ENCODE measurements at places on chromosomes 7 and 10.
A peak's percentile ranks its signal among the peaks of the same experiment; 100 is the strongest.

DNA sequence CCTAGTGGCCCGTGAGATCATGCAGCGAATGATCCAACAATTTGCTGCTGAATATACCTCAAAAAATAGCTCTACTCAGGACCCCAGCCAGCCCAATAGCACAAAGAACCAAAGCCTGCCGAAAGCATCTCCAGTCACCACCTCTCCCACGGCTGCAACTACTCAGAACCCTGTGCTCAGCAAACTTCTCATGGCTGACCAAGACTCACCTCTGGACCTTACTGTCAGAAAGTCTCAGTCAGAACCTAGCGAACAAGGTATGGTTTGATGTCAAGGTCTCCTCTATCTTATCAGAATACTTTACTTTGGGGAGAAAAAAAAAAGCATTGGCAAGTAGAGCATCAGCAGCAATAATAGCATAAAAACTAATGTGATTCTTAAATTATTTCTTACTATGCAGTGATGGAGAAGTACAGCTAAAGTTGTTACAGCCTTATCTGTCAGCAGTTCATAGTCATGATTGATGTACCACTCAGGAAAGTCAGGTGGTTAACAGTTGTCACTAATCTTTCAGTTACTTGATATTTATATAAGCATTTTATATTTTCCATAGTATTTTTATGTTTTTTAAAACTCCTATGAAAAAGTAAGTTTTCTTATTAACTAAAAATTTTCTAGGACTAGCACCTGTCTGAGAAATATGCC lies 117.1 kb downstream of the LCOR start:
- DNase-seq, result no peak

- no peak for DNase-seq
Observed at GRCh38 chr7:141511676-141512396, 39.4 kb upstream of the AGK start.

DNA sequence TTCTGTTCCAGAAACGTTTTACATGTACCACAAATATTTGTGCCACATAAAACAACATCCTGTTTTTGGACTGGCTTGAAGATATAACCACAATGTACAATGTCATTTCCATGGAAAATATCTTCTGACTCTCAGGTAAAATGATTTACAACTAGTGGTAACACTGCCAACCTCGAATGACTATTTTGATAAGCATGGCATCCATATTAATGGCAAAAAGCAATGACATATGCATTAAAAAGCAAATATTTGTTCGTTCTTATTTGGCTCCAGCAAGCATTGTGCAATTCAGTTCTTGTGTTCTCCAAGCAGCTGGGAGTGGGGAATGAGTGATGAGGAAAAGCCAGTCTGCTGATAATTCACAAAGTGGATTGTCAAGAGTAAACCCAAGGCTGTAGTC lies 289.0 kb downstream of the PLXDC2 start:
- DNase-seq, result no peak

GRCh38 chr7:139915268-139915863 lies 86.3 kb downstream of the TBXAS1 start:
- no peak for DNase-seq

- no peak for DNase-seq
Observed at GRCh38 chr10:4294271-4294670, 509.3 kb upstream of the KLF6 start.

DNA sequence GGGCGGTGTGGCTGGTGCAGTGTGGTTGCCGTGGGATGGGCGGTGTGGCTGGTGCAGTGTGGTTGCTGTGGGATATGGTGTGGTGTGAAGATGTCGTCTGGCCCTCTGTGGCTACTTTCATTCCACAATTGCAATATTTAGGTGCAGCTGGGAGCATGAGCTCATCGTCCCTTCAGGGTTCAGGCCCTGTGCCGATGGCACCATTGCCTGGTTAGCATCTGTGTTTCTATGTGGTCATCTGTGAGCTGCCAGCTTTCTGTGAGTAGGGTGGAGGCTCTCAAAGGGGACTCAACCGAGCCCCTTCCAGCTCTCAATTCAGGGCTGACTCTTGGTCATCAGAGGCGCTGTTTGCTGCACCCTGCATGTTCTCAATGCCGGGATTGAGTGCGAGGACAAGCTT lies 3.6 kb downstream of the ADGRA1 start:
- DNase-seq, result no peak

- DNase-seq, result no peak
Observed at GRCh38 chr10:7696545-7696944, 6.6 kb upstream of the ITIH2 start.

GRCh38 chr7:151393031-151393977 lies 16.5 kb downstream of the WDR86 start:
- peak; percentile 22 for DNase-seq

DNA sequence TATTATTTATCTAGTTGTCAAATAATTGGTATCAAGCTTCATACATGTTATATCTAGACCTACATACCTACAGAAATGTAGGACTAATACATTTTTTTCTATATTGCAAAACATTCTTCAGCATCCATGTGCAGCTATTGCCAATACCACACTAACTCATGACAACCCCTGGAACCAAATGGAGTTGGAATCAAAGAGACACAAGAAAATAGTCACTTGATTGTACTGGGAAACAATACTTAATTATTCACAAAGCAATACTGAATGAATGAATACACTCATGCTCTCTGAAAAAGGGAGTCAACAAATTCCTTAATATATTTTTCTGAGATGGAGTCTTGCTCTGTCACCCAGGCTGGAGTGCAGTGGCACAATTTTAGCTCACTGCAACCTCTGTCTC lies 10.4 kb upstream of the CFAP43 start:
- DNase-seq, result no peak

DNA sequence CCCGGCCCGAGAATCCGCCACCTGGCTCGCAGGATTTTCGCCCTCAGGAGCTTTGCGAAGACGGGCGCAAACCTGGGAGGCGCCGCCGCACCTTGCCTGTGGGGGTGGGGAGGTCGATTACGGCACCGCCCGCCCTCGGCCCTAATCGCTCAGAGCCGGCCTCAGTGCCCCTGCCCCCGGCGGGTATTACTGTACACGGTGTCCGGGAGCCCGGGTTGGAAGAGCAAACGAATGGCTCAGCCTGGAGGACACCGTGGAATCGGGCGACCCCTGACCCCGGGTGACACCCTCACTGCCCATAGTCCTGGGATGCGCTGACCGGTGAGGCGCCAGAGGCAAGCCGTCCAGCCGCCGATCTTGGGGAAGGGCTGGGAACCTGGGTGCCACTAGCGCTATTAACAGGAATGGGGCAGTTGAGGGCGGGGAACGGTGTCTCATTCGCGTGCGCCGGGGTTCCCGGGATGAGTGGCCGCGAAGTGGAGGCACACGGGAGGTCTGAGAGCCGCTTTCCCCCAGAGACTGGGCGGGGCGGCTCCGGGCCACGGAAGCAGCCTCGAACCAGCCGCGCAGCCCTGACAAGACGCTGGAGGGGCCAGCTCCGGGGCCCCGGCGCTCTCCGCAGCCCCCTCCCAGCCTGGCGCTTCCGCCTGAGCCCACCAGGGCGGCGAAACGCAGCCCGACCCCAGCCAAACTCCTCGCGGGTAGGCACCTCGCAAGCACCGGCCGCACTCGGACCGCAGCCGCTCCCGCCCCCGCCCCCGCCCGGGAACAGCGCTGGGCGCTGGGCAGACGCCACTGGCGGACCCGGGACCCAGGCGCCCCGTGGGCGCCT lies 167.5 kb downstream of the NRF1 start:
- DNase-seq, result no peak

DNA sequence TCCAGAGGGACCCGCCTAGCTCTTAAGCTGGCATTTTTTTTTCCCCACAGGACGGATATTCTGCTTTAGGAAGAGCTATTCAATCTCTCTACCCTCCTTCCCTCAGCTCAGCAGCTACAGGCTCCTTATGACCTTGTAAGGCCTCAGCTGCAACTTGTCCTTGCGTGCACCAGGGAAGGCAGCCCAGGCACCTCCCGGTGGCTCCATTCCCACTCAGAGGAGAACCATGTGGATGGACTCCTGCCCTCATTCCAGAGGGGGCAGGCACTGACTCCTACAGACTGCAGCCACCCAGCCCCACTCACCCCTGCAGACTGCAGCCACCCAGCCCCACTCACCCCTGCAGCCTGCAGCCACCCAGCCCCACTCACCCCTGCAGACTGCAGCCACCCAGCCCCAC lies 73.7 kb downstream of the ITIH5 start:
- no peak for DNase-seq

- no peak for DNase-seq
Observed at GRCh38 chr7:137791930-137792329, 54.8 kb downstream of the DGKI start.

DNA sequence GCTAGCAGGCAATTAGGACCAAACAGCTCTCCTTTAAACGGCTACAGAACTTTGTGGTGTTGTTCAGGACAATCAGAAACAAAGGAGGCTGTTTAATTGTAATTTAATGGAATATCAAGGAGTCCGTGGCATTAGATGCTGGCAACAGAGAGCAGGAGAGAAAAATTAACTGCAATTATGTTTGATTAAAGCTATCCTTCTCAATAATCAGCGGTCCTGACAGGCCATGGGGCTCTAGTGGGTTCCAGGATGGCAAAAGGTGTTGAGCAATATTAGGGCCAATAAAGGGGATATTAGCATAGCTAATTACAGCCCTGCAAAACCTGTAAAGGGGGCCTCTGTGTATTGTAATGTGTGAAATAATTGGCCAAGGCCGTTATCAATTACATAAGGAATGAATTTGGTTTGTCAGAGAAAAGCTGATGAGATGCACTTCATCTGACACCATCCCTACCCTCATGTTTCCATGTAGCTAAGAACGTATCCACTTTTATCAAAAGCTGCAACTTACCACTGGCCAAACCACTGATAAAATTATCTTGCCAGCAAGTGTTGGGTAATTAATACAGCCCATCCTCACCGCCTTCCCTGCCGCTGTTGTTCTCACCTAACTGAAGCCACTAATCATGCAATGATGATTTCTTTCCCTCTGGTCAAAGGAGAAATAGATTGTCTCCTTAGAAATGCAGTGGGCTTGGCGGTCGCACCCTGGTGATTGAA lies 81.6 kb downstream of the EBF3 start:
- DNase-seq, result no peak

DNA sequence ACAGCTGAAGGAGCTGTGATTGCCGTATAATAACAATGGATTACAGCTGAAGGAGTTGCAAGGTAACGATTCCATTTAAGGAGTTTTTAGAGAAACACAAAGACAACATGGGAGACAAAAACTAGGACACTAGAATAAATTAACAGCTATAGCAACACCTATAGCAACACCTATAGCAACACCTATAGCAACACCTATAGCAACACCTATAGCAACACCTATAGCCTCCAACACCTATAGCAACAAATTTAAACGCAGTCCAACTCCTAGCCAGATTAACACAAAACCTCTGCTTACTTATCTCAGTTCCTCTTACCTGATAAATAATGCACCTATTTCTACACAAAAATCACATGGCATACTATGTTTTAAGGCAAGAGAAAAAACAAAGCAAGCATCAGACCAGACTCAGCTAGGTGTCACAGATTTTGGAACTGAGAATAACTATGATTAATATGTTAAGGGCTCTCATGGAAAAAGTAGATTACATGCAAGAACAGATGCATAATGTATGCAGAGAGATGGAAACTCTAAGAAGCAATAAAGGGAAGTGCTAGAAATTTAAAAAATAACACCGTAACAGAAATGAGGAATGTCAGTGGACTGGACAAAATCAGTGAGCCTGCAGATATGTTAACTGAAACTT lies 55.7 kb upstream of the SRPK2 start:
- no peak for DNase-seq

DNA sequence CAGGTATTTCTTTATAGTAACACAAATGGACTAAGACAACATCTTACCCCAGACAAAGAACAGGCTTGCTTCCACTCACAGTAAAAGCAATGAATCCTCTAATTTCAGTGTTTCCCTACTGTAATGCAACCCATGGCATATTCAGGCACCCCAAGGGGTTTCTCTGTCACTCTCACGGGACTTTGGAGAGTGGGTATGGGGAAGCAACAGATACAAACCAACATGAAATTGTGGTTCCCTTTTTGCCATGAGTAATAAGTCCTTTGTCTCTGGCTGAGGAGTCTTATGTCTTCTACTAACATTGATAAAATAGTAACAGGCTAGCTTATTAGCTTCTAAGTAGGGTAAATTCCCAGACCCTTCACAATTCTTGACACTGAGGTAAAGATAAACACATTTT lies 51.4 kb upstream of the AOAH start:
- peak; percentile 85 for DNase-seq

DNA sequence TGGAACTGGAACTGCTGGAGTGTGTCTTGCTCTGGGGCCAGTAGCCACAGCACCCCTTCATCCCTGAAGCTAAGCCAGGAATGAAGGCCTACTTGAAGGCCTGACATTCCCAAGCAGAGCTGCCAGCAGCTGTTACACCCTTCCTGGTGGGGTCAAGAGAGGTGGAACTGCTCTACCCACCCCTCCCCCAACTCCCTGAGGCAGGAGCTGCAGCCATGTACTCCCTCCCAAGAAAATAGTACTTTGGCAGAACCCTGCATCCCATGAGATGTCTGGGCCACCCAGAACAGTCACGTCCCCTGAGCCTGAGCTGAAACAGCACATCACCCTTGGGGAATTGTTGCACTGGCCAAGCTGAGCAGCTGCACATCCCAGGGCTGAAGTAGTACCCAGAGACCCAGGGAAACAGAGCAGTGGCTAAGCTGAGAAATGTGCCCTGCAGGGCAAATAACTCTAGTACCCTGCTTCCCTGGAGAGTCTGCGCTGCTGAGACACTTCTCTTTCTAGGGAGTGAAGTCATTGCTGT lies 63.4 kb upstream of the PLA2G12B start:
- no peak for DNase-seq

- DNase-seq, result no peak
Observed at GRCh38 chr10:86648704-86649427, 5.5 kb upstream of the OPN4 start.

DNA sequence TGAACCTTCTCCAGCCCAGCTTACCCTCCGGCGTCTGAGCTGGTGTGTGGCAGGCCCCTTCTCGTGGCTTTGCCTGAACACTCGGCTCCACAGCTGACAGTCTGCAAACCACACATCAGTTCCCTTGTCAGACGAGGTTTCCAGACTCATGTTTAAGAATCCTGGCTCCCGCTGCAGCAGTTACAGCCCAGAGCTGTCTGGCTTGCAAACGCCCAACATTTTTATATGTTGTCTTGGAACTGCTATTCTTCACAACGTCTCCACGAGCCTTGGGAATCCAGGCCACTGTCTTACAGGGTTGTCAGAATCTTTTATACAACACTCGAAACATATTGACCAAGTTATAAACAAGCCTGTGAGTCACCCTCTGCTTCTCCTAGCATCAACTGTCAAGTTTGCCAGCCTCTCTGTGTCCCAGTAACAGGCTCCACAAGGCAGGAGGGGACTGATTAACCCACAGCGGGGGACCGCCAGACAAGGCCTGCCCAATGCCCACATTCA lies 68.1 kb downstream of the TNS3 start:
- peak; percentile 49 for DNase-seq

- DNase-seq, result no peak
Observed at GRCh38 chr10:35644050-35644950, 2.2 kb upstream of the FZD8 start.

DNA sequence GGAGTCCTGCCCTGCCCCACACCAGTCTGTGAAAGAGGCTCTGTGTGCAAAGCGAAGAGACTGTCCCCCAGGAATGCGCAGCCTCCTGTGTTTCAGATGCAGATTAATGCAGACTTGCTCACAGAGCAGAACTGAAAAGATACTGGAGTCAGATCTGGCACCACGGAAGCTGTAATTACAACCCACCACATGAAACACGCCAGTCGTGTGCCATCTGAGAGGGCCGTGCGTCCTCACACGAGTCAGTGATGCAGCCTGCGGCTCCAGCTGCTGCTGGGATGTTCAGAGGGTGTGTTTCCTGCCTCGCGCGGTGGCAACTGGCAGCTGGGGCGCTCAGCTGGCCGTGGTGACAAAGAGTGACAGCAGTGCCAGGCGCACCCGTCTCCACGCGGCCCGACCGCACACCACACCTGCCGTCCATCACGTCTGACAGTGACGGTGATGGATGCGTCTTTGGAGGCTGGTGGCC lies 50.0 kb downstream of the NKX6-2 start:
- no peak for DNase-seq
